ENCODE measurements at places on chromosomes 11 and 22.
A peak's percentile ranks its signal among the peaks of the same experiment; 100 is the strongest.

DNA sequence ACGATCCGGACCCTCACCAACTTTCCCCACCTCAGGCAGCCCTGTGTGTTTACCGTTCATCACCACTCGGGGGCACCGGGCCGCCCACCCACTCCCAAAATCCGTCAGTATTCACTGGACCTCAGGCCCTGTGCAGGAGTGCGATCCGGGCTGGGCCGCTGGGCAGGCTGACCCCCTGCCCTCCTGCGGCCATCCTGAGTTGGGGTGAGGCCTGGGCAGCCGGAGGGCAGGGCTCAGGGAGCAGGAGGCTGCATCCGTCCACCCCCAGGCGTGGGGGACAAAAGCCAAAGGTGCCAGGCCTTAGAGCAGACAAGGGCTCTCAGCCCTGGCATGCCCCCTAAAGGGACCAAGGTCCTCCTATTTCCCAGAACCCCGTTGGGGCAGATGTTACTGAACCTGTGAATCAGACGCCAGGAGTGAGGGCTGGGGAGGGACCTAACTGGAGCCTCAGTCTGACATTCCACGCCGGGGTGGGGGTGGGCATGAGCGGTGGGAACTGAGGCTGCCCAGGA is 16.8 kb upstream of the TMEM191C start:
- DNase-seq, result no peak

GRCh38 chr22:17872471-17872870 is 98.2 kb upstream of the BID start:
- no peak for DNase-seq

DNA sequence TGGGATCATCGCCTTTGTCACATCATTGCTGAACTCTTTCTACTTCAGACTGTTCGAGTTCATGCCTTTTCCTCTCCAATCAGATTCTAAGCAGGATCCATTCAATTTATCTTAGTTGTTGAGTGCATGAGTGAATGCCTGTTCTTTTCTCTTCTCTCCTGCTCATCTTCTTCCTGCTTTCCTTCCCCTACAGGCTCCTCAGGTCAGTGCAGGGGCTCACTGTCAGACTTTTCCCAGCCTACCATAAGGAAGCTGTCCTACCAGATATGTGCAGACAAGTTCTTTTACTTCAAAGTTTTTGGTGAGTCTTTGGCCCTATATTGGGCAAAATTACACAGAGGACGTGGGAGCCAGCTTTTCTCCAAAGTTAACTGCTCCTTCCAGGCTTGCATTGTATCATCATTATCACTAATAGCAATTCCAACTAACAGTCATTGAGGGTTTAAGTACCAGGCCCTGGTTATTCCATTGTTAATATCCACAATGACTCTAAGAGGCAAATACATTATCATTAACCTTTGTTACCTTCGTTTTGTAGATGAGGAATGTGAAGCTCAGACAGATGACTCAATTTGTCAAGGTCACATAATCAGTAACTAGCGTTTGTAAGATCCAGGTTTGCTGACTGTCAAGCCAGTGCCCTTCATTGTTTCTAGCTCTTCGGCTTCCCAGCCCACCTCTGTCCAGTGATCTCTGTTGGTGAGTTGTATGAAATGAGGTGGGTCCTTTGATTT is 30.4 kb downstream of the OR6Q1 start:
- no peak for DNase-seq

GRCh38 chr11:69417699-69418085 is 63.8 kb upstream of the LINC01488 start:
- DNase-seq, result no peak

- DNase-seq, result no peak
Observed at GRCh38 chr22:35335936-35336781, 36.5 kb downstream of the TOM1 start.

- no peak for DNase-seq
Observed at GRCh38 chr11:40030867-40031266, 1428.6 kb downstream of the LRRC4C start.

- peak; percentile 56 for DNase-seq
Observed at GRCh38 chr11:16935518-16936302, 78.5 kb downstream of the PLEKHA7 start.

Measured in NCI-H1436 (cell line).